Esophagus muscularis mucosa (tissue), 4 donors: ENCODE measurements at places on chromosomes 2 and 18. TPM values are rescaled to one million over a fixed set of nuclear protein-coding genes. Genes with fewer than 3 reads are reported as not detected.
A peak's percentile ranks its signal among the peaks of the same experiment; 100 is the strongest.

Gene HOXD8
- total RNA-seq, result 4.8 TPM

DNA sequence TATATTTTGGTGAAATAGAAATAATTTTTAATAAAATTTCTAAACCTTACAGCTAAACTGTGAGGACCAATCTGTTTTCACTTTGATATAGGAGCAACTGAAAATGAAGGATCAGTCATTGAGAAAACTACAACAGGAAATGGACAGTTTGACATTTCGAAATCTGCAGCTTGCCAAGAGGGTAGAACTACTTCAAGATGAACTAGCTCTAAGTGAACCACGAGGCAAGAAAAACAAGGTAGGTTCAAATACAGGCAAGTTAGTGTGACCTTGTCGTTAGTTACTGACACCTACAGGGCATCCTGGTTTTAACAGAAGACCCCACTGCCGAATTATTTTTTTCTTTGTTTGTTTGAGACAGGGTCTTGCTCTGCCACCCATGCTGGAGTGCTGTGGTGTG lies 75.5 kb upstream of the STON1 start:
- no peak overlapping the region for H3K4me3 ChIP-seq
- H3K4me1 ChIP-seq, result peaks cover 20% of the 10 kb centered on the region
- H3K27me3 ChIP-seq, result no peaks in the 10 kb centered on the region
- no peak for DNase-seq

DNA sequence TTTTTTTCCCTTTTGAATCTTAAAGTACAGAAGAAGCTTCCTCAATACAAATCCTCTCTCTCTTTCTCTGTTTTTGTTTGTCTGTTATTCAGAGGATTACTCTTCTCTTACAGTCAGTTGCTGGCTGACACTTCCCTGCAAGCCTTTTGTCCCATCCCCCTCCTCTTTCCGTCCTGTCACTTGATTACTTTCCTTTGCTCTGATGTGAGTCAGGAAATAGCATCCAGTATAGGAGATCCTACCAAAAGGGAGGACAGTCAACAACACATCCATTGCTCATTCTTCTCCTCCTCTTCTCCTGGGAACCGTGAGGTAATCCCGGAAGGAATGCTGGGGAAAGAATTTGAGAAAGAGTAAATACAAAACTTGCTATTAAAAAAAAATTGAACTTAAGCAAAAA lies 79.3 kb upstream of the SCN7A start:
- no peaks in the 10 kb centered on the region for H3K27me3 ChIP-seq
- H3K4me3 ChIP-seq, result no peak overlapping the region
- H3K4me1 ChIP-seq, result no peaks in the 10 kb centered on the region

Gene TP53I3
- 11.3 TPM for total RNA-seq

- H3K36me3 ChIP-seq, result no peaks in the 10 kb centered on the region
- peaks cover 20% of the 10 kb centered on the region for H3K4me1 ChIP-seq
- DNase-seq, result peak; percentile 99
These were observed at the start of gene RND3 for GRCh38 chr2:150487537-150488429. RND3 (minus strand) TSS chr2:150487667; CDS start chr2:150487417, 250 bp downstream.

- H3K36me3 ChIP-seq, result no peaks in the 10 kb centered on the region
- no peak overlapping the region for H3K27ac ChIP-seq
- no peaks in the 10 kb centered on the region for H3K4me1 ChIP-seq
- no peak for DNase-seq
These were observed 30.1 kb downstream of the IDH1 start for GRCh38 chr2:208224802-208225201.

GRCh38 chr18:48817021-48817461 lies 133.7 kb downstream of the SMAD7 start:
- peaks cover 31% of the 10 kb centered on the region for H3K4me1 ChIP-seq
- H3K4me3 ChIP-seq, result no peak overlapping the region
- no peak for DNase-seq
- H3K27ac ChIP-seq, result no peak overlapping the region

DNA sequence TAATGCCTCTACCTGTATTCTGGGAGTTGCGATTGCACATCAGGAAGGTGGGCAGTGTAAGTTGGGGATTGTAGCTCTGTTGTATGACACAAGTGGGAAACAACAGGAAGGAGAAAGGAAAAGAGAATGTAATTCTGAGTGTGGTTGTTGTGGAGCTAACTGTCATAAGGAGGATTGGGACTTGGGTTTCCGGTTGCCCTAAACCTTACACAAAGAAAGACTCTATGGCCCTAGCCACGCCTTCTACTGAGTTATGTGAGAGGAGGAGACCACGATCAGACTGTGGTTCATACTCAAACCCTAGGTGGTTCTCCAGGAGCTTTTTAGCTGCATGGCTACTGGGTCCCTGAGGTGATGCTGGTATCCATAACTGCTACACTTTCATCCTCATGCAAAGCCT lies 86.5 kb downstream of the TANC1 start:
- H3K36me3 ChIP-seq, result no peaks in the 10 kb centered on the region
- no peak for DNase-seq
- H3K27me3 ChIP-seq, result no peaks in the 10 kb centered on the region

DNA sequence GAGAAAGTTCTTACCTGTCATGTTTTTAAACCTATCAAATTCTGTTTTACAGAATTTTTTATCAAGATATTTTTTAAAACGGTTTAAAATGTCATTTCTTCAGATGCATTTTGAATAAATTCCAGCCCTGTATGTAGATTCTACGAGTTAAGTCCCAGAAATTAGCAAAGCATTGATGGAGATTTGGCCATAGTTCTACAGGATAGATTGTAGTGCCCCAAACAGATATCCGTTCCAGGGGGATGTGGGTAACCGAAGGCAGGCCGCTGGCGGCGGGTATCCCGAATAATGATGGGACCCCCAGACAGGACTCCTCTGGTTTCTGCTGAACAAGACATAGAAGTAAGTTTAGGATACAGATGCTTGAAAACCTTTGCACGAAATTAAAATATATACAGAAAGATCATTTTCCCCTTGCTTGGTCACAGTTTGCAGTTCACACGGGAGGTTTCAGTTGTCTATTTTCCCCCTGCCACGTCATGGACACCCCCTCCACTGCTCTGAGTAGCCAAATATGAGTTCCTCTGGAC lies 755 bp downstream of the NOL4 start:
- no peaks in the 10 kb centered on the region for H3K36me3 ChIP-seq
- H3K4me1 ChIP-seq, result peaks cover 36% of the 10 kb centered on the region
- H3K4me3 ChIP-seq, result peak overlapping the region; percentile 51
- no peak overlapping the region for H3K27ac ChIP-seq
- no peak for DNase-seq

- H3K27me3 ChIP-seq, result no peaks in the 10 kb centered on the region
- H3K36me3 ChIP-seq, result no peaks in the 10 kb centered on the region
- DNase-seq, result no peak
- peaks cover 5% of the 10 kb centered on the region for H3K4me1 ChIP-seq
These were observed 37.3 kb downstream of the CYP1B1 start for GRCh38 chr2:38038682-38039081.

DNA sequence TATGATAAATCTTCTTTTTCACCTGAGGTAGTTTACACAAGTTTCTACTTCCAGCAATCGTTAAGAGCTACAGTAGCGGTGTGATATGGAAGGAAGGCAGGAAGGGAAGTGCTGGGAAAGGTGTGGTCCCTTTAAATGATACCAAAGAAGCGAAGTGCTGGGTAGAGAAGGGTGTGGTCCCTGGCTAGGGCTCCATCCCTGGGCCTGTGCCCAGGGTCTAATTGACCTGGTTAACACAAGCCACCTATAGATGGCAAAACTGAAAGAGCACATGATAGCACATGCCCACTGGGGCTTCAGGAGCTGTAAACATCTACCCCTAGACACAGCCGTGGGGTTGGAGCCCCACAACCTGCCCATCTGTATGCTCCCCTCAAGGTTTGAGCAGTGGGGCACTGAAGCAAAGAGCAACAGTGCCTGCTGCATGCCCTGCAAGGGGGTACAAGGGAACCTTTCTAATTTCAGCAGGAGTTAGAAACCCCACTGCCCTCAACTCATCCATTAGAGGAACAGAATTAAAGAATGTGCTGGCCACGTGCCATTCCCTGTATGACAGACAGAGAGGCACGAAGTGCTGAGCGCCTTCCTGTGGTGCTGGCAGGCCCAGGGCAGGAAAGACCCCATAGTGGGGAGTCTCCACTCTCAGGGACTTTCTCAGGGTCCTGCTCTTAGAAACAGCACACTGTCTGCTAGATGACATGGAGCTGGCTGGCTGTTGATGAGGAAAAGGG lies 153.1 kb upstream of the LMAN1 start:
- H3K36me3 ChIP-seq, result no peaks in the 10 kb centered on the region
- no peaks in the 10 kb centered on the region for H3K27me3 ChIP-seq
- H3K4me3 ChIP-seq, result no peak overlapping the region
- peaks cover 46% of the 10 kb centered on the region for H3K4me1 ChIP-seq
- no peak for DNase-seq

DNA sequence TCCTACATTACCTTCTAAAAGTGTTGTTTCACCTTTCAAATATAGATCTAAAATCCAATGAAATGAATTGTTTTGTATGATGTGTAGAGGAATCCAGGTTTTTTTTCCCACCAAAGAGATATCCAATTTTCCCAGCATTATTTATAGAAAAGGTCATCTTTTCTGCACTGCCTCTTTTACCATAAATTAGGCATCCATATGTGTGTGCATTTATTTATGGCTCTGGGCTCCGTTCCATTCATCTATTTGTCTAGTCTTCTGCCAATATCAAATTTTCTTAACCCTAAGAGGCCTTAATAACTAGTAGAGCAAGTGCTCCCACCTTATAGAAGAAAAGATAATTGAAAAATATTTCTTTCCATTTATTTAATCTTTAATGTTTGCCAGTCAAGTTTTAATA lies 88.3 kb downstream of the ATAD2B start:
- DNase-seq, result no peak
- peaks cover 19% of the 10 kb centered on the region for H3K36me3 ChIP-seq
- no peak overlapping the region for H3K4me3 ChIP-seq
- H3K4me1 ChIP-seq, result peaks cover 4% of the 10 kb centered on the region

DNA sequence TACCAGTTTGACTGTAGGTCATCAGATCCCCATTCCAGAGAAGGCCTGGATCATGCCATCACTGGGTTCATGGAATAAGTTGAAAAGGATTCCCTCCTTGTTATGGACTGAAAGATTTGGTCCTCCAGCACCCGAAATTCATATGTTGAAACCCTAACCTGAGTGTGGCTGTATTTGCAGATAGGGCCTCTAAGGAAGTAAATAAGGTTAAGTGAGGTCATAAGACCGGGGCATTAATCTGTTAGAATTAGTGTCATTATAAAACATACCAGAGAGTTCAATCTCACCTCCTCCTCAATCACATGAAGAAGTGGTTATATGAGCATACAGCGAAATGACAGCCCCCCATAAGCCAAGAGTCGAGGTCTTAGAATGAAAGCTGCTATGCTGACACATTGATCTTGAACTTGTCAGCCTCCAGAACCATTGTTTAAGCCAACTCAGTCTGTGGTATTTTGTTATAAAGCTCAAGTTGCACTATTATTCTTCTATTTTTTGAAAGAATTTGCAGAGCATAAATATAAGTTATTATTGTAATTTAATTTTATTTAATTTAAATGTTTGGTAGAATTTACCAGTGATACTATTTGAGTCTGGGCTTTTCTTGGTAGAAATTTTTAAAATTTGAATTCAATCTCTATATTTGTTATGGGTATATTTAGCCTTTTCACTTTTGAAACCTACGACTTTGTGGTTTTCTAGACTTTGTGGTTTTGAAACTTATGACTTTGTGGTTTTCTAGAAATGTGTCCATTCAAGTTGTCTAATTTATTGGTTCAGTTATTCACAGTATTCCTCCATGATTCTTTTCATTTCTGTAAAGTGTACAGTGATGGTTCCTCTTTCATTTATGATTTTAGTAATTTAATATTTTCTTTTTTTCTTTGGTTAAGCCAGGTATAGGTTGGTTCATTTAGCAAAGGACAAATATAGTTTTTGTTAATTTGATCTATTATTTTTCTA lies 1206.7 kb upstream of the CDH2 start:
- no peaks in the 10 kb centered on the region for H3K36me3 ChIP-seq
- no peak for DNase-seq
- H3K27me3 ChIP-seq, result no peaks in the 10 kb centered on the region
- no peak overlapping the region for H3K4me3 ChIP-seq
- no peak overlapping the region for H3K27ac ChIP-seq

DNA sequence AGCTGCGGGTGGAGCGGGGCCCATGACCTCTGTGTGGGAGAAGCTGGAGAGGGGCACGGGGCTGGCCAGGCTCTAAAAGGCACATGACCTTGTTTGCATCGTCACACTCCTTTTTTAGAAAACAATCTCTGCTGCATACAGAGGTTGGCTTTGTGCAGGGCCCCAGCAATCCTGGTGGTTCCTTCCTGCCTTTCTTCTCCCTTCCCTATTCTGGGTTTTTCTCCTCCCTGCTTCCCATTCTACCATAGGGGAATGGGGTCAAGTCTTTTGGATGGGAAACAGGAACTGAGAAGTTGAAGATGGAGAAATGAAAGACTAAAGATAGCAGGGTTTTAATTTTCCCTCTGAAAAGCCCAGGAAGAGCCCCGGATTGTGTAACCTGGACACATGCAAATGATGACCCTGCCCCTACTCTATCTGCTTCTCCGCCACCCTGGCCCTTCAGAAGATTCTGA lies 53.9 kb downstream of the ASAP2 start:
- H3K4me1 ChIP-seq, result peaks cover 87% of the 10 kb centered on the region
- no peaks in the 10 kb centered on the region for H3K36me3 ChIP-seq
- no peak overlapping the region for H3K4me3 ChIP-seq
- DNase-seq, result no peak
- H3K27me3 ChIP-seq, result no peaks in the 10 kb centered on the region
- H3K27ac ChIP-seq, result peak overlapping the region; percentile 52

Gene TMEM214
- 40.7 TPM for total RNA-seq

GRCh38 chr2:157466764-157467163 lies 22.9 kb upstream of the CYTIP start:
- no peaks in the 10 kb centered on the region for H3K27me3 ChIP-seq
- no peak overlapping the region for H3K27ac ChIP-seq
- no peaks in the 10 kb centered on the region for H3K36me3 ChIP-seq
- DNase-seq, result no peak

GRCh38 chr2:178397002-178397605 lies 53.9 kb downstream of the PRKRA start:
- no peaks in the 10 kb centered on the region for H3K27me3 ChIP-seq
- no peaks in the 10 kb centered on the region for H3K4me1 ChIP-seq
- no peaks in the 10 kb centered on the region for H3K36me3 ChIP-seq
- no peak overlapping the region for H3K4me3 ChIP-seq

DNA sequence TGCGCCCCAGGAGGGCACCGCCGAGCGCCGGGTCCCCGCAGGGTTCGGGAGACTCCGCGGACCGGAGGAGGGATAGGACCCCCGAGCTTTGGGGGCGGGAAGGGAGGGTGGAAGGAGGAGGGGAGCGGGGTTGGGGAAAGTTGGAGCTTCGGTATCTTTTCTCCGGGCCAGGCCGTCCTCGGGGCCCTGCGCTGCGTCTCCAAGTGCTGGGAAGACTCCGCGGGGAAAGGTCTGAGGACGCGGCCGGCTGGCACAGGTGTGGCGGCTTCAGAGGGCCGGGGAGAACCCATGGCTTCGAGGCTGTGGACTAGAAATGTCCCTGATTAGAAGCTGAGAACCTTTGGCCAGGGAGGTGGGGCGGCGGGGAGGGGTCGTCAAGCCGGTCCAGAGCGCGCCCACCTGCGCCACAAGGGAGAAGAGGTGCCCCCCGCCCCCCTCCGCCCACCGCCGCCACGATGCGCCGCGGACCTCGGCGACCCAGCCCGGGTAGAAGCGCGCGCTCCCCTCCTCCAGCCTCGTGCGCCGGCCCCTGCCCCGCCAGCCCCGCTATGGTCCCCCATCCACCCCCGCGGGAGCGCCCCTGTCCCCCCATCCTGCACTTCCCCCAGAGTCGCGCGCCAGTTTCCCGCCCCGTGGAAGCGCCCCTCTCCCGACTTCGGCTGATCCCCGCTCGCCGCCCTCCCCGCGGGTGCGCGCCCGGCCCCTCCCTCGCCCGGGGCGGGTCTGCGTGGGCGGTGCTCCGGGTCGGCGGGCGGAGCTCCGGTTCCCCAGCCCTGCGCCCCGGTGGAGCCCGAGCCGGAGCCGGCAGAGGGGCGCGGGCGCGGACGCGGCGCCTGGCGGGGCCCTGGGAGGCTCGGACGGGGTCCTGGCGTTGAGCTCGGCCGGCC lies at the start of gene SNTG2:
Gene SNTG2 (plus strand): TSS at position 770 of the 887 bp plus-strand sequence. CDS start 148 bp downstream, outside the sequence.
- peak; percentile 53 for DNase-seq
- peaks cover 10% of the 10 kb centered on the region for H3K27me3 ChIP-seq
- peaks cover 21% of the 10 kb centered on the region for H3K4me1 ChIP-seq
- H3K27ac ChIP-seq, result peak within 1 kb of the TSS; percentile 38
